ENCODE measurements at places on chromosomes 2 and 18. TPM values are rescaled to one million over a fixed set of nuclear protein-coding genes. Genes with fewer than 3 reads are reported as not detected.

Gene KIAA2012
- not detected for total RNA-seq

Gene ITGAV
- 80.9 TPM for total RNA-seq

Gene CSRNP3
- not detected for total RNA-seq

Gene NDC80
- 9.1 TPM for total RNA-seq

Gene SLC30A3
- 3.0 TPM for total RNA-seq

Gene GPR45
- not detected for total RNA-seq

Gene LOXL3
- 0.64 TPM for total RNA-seq

Gene ATG4B
- total RNA-seq = 47.0 TPM

Gene POMC
- not detected for total RNA-seq
